ENCODE measurements at places on chromosomes 6 and 20.
A peak's percentile ranks its signal among the peaks of the same experiment; 100 is the strongest.

GRCh38 chr6:158086504-158087223 lies 81.4 kb downstream of the SERAC1 start:
- H3K4me1 ChIP-seq = peaks cover 8% of the 10 kb centered on the region
- H3K27me3 ChIP-seq = no peaks in the 10 kb centered on the region
- no peak overlapping the region for H3K27ac ChIP-seq
- peak; percentile 42 for DNase-seq
- no peaks in the 10 kb centered on the region for H3K36me3 ChIP-seq

DNA sequence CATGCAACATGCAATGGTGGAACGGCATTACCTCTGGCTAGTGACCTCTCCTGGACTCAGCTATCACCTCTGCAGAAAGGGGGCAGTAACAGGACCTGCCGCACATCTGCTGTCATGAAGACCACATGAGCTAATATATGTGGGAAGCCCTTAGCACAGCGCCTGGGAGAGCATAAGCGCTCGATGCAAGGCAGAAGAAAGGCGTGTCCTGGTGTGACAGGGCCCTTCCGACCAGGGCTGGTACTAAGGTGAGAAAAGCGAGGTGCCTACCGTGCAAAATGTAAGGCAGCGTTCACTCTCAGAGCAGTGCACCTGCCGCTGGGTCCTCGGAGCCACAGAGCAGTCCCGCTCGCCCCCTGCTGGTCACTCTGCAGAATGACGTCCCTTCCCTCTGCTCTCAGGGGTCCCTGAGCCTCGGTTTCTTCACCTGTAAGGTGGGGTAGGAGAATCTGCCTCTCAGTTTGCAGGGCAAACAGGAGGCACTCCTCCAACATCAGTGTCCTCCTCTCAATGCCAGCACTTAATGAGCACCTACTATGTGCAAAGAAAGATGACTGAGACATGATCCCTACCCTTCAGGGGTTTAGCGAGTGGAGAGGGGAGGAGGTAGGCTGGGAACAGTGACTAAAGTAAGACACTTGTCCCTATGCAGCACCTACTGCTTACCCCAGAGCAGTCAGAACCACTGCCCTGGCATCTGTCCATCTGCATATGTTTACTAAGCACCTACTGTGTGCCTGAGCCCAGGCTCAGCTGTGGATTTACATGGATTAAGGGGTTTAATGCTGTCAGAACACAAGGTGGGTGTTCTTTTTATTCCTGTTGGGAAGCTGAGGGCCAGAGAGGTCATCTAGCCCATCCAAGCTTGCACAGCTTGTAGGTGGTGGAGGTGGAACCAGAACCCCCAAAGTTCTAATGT lies 41.1 kb upstream of the PTGIS start:
- no peaks in the 10 kb centered on the region for H3K27me3 ChIP-seq
- no peaks in the 10 kb centered on the region for H3K36me3 ChIP-seq
- H3K27ac ChIP-seq = no peak overlapping the region
- peak; percentile 58 for DNase-seq
- no peak overlapping the region for H3K4me3 ChIP-seq

- H3K27me3 ChIP-seq = peaks cover 11% of the 10 kb centered on the region
- no peak overlapping the region for H3K27ac ChIP-seq
- no peaks in the 10 kb centered on the region for H3K36me3 ChIP-seq
These were observed 1.4 kb upstream of the ZBP1 start for GRCh38 chr20:57621421-57622200.

DNA sequence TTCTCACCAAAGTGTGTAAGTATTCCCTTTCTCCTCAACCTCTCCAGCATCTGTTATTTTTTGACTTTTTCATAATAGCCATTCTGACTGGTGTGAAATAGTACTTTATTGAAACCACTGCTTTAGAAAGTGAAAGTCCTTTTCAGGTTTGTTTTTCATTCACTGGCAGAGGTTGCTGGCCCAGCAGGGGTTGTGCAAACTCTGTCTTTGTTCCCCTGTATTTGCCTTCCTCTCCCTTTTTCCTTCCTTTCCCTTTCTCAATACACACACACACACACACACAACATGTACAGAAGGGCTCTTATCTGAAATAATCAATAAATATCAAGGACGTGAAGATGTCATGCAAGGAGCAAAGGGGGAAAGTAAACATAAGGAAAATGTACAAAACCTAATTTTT lies 99.8 kb downstream of the LY86 start:
- no peak overlapping the region for H3K4me3 ChIP-seq
- peak overlapping the region; percentile 86 for H3K27ac ChIP-seq
- peaks cover 11% of the 10 kb centered on the region for H3K4me1 ChIP-seq
- no peaks in the 10 kb centered on the region for H3K36me3 ChIP-seq

DNA sequence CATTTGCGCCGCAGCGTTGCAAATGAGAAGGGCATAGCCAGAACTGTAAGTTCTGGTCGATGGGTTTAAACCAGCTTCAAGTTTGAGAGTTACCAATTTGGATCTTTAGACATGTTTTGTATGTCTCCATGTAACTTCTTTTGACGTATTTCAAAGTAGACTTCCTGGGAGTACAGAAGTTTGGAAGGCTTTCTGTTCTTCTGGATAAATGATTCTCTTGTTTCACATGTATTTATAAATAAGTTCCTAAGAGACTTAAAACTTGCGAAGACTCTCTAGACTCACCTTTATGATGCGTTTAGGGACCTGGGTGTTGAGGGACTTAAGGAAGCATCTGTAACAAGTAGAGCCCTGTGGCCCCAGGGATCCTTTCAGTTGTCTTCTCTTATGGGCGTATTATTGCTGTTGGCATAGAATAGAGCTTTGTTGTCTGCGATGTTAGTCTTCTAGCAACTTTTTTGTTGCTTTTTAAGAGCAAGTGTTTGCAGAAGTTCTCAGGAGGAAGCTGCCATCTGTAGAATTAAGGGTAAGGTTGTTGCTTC lies 1.3 kb downstream of the CDYL start:
- H3K4me3 ChIP-seq = peak overlapping the region; percentile 79
- H3K27ac ChIP-seq = no peak overlapping the region
- no peak for DNase-seq
- peaks cover 6% of the 10 kb centered on the region for H3K4me1 ChIP-seq
- no peaks in the 10 kb centered on the region for H3K27me3 ChIP-seq
- H3K36me3 ChIP-seq = no peaks in the 10 kb centered on the region

DNA sequence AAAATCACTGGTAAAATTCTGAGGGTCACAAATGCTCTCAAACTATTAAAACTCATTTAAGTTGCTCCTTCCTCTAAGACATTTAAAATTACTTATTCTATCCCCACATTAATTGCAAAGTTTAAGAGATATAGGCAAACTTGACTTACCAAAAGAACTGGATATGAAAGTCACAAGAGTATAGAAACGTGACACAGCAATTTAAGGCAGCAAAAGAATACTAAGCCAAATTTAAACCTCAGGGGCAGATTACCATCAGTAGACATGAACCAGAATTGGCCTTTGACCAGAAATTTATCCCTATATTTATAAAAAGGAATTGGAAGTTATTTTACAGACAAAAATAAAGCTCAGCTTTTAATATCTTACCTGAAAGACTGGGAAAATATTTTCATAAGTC lies 56.0 kb downstream of the MAP3K7 start:
- H3K36me3 ChIP-seq = no peaks in the 10 kb centered on the region
- no peak overlapping the region for H3K27ac ChIP-seq
- H3K4me3 ChIP-seq = no peak overlapping the region
- peaks cover 13% of the 10 kb centered on the region for H3K4me1 ChIP-seq

DNA sequence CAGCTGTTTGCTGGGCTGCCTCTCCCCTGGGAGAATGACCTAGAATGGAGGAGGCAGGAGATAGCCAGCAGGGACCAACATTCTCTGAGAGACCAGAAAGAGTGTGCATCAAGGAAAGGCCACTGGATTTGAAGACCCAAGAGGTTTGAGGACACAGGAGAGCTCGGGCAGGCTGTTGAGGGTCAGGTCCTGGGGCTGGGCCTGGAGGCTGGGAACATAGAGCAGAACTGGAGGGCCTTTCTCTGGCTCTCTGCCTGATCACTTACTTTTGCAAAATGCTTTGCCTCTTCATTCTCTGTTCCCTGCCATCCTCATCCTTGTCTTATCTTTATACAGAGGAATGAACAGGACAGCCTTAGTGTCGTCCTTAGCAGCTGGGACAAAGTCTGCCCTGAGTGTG lies 2.5 kb downstream of the IYD start:
- no peaks in the 10 kb centered on the region for H3K27me3 ChIP-seq
- no peaks in the 10 kb centered on the region for H3K4me1 ChIP-seq
- no peaks in the 10 kb centered on the region for H3K36me3 ChIP-seq
- no peak overlapping the region for H3K27ac ChIP-seq

Measured in heart left ventricle (tissue), 16 donors.